ENCODE measurements at places on chromosomes 7 and 10. TPM values are rescaled to one million over a fixed set of nuclear protein-coding genes. Genes with fewer than 3 reads are reported as not detected.

FAM221A gene
- 10.3 TPM for total RNA-seq

OPALIN gene
- total RNA-seq: not detected

EPHA1 gene
- total RNA-seq: not detected

CCL26 gene
- total RNA-seq: not detected

PSMG3 gene
- 57.8 TPM for total RNA-seq

All from neural crest cell (in vitro differentiated cells).